ENCODE measurements at places on chromosomes 13 and 19.
A peak's percentile ranks its signal among the peaks of the same experiment; 100 is the strongest.

GRCh38 chr19:50313812-50314536 is 15.2 kb downstream of the KCNC3 start:
- no peak for DNase-seq

- DNase-seq, result no peak
These were observed 630 bp downstream of the PNPLA6 start for GRCh38 chr19:7535998-7536695.

- no peak for DNase-seq
These were observed 8.2 kb downstream of the YIPF2 start for GRCh38 chr19:10920288-10920655.

DNA sequence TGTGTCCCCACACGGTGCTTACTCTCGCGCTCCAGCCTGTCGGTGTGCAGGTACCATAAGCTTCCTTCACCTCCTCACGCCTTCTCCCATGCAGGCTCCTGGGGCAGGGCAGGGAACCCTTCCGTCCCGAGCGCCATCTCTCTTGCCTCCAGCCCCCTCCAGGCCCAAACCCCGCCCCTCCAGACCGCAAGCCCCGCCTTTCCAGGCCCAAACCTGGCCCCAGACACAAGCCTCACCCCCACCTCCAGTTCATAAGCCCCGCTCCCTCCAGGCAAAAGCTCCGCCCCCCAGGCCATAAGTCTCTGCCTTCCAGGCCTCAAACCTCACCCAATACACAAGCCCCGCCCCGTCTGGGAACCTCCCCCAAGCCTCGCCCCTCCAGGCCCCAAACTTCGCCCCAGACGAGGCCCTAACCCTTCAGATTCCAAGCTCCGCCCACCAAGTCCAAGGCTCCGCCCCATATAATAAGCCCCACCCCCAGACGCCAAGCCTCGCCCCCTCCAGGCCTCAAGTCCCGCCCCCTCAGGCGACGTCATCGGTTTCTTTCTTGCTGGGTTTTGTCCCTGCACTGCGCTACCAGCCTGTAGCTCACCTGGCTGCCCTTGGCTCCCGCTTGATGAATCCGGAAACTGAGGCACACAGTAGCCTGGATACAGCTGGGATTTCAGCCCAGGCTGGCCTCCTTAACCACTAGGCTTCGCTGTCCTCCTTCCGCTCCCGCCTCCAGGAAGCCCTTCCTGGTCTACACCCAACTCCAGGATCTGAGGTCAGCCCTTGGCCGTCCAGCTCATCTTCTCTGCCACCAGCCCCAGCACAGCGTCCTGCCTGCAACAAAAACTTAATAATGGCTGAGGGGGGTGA is 16.1 kb downstream of the MKNK2 start:
- peak; percentile 67 for DNase-seq

- no peak for DNase-seq
These were observed 17.6 kb downstream of the IL17D start for GRCh38 chr13:20721058-20721453.

GRCh38 chr13:66359910-66360552 is 870.1 kb downstream of the PCDH9 start:
- DNase-seq, result no peak

GRCh38 chr19:9645472-9645871 is 24.4 kb upstream of the ZNF561 start:
- no peak for DNase-seq

GRCh38 chr13:27854606-27855005 is 62.3 kb downstream of the GSX1 start:
- no peak for DNase-seq

GRCh38 chr13:110644892-110645521 is 29.7 kb downstream of the NAXD start:
- peak; percentile 25 for DNase-seq

GRCh38 chr13:108834193-108834592 is 204.8 kb downstream of the MYO16 start:
- no peak for DNase-seq

DNA sequence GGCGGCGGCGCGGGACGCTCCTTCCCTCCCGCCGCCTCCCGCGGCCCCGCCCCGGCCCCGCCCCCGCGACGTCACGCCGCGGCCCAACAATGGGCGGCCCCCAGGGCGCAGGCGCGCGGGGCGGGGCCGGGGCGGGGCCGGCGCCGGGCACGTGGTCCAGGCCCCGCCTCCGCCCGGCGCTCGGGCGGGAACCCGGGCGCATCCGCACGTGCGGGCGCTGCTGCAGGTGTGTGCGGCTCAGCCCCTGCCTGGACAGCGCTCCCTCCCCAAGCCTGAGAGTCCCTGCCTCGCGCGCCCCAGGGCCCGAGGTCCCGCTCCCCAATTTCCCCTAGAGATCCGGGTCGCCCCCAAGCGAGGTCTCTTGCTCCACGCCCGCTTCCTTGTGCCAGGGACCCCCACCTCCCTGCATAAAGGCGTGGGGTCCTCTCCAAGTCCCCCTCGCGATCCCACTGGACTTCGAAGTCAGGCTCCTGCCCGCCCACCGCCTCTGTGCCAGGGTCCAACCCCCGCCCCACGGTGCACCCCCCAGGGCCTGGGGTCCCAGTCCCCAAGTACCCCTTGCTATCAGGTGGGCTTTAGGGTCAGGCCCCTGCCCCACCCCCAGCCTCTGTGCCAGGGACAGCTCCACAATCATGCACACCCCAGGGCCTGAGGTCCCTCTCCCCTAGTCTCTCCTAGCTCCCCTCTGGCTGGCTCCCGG is at the start of gene MEX3D:
MEX3D (minus strand) TSS at position 6 of the 700 bp plus-strand sequence. CDS start 267 bp downstream, outside the sequence.
- DNase-seq, result peak; percentile 73

GRCh38 chr13:32224916-32225315 is 90.2 kb downstream of the ZAR1L start:
- DNase-seq, result no peak

DNA sequence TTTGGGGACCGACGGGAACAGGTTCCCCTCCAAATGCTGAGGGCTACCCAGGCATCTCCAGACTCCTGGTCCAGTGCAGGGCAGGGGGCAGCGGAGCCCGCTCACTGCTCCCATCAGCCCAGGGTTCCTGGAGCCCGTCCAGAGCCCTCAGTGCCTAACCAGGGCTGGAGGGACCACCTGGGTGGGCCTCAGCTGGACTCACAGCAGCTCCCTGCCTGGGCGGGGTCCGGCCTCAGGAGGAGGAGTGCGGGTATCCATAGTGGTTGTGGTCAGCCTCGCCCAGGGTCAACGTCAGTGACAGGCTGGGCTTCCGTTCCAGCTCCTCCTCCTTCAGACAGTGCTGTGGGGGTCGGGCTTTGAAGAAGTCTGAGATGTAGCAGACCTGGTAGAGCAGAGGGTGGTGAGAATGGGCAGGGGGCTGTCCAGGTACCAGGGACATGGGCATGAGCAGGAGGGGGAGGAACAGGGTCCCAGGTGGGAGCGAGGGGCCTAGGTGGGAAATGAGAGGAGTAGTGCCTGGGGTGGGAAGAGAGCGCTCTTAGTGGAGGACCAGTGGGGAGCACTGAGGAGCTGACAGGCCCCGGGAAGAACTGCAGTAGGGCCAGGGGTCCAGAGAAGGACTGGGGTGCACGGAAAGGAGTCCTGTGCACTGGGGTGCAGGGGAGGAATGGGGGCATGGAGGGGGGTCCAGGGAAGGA is 9.9 kb downstream of the PLPP2 start:
- DNase-seq, result no peak

- no peak for DNase-seq
These were observed 48.2 kb downstream of the ABCC4 start for GRCh38 chr13:95253033-95253432.

DNA sequence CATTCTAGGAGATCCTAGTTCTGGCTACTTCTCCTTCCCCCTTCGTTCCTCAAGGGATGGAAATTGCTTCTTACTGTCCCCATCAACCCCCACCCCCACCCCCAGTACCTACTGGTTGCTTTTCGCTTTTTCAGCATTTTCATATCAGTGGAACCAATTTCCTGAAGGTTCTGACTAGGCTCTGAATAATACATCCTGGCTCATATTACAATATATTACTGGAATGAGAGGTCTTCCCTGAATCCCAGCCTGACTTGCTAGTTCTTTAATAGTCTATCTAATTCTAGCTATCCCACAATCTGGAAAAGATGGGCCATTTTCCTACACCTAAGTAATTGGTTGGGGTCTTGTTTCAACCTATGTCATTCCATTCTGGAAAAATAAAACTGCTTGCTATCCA is 207.4 kb downstream of the COG6 start:
- no peak for DNase-seq

DNA sequence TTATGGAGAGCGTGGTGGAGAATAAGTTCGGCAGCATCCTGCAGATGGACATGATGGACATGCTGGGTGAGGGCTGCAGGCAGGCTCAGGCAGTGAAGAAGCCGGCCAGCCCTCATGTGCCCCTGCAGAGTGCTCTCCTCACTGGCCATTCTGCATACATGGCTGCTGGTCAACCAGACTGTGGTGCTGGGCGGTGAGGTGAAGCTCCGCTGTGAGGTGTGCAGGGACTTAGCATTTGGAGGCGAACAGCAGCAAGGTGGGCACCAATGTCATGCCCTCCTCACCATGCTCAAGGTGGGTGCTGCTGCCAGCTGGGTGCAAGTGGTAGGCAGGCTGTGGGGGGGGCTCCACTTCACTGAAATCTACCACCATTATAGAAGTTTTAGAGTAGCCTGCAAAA is 5.7 kb upstream of the ZNF492 start:
- DNase-seq, result no peak

GRCh38 chr13:73803997-73804396 is 330.2 kb downstream of the KLF12 start:
- no peak for DNase-seq

DNA sequence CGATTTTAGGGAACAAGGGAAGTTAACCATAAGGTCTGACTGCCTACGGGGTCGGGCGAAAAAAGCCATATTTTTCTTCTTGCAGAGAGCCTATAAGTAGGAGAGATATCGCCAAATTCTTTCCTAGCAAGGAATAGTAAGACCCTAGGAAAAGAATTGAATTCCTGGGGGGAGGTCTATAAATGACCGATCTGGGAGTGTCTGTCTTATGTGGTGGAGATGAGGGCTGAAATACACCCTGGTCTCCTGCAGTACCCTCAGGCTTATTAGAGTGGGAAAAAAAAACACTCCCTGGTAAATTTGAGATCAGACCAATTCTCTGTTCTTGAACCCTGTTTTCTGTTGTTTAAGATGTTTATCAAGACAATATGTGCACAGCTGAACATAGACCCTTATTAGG is 447.5 kb upstream of the ATXN8OS start:
- DNase-seq, result no peak

Data from stimulated activated CD4-positive, alpha-beta T cell treated with anti-CD3 and anti-CD28 coated beads, Interleukin-2, amount 100 ng/mL, for 48 hours (primary cell).